ENCODE measurements at places on chromosomes 6 and 20.

DNA sequence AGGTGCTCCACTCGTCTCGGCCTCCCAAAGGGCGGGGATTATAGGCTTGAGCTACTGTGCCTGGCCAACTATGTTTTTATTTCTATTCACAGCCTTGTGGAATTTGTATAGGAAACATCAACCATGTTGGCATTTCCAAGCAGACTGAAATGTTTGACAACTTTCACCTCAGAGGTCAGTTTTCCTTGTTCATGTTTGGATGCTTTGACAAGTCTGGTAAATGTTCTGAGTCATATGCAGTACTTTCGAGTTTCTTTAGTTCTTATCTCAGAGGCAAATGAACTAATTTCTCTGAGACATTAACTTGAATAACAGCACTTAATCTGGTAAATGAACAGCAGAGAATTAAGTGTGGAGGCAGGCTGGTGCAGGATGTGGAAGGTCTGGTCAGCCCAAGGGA lies 373.4 kb upstream of the SYNCRIP start:
- DNase-seq = no peak

- no peak for DNase-seq
Observed at GRCh38 chr6:92723390-92723931, 695.9 kb downstream of the EPHA7 start.

GRCh38 chr6:20652299-20653084 lies 118.2 kb downstream of the CDKAL1 start:
- DNase-seq = no peak

DNA sequence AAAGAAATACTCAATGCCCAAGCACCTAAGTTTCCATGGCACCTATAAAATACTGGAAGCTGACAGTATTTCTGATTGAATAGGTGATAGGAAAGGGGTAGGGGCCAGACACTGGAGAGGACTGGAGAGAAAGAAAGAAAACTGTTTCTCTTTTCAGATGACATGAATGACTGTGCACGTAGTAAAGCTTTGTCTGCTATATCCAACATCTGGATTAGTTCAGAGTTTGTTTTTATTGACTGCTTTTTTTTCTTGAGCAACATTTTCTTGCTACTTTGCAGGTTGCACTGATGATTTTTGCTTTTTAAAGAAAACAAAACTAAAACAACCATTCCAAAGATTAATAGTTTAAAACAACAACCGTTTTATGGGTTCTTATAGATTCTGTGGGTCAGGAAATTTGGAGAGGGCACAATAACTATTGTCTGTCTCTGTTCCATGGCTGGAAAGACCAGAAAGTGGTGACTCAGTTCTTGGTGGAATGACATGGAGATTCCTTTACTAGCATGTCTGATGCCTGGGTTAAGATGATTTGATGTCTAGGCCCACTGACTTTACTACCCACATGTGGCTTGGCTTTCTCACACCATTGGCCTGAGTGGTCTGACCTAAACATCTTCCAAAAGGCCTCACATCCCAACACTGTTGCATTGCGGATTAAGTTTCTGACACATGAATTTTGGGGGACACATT lies 12.2 kb upstream of the LRP11 start:
- DNase-seq = no peak

GRCh38 chr6:142811923-142812322 lies 133.1 kb downstream of the HIVEP2 start:
- DNase-seq = no peak

- no peak for DNase-seq
Observed at GRCh38 chr6:63663147-63663955, 27.7 kb downstream of the PHF3 start.

DNA sequence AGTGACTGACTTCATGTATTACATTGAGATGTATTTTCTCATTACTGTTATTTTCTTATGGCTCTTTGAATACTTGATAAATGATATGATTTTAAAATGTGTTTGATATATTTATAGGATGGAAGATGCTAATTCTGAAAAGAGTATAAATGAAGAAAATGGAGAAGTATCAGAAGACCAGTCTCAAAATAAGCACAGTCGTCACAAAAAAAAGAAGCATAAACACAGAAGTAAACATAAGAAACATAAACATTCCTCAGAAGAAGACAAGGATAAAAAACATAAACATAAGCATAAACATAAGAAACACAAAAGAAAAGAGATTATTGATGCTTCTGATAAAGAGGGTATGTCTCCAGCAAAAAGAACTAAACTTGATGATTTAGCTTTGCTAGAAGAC lies 47.5 kb downstream of the FAM217A start:
- no peak for DNase-seq

GRCh38 chr6:6919173-6919572 lies 188.6 kb upstream of the RREB1 start:
- DNase-seq = no peak

- DNase-seq = no peak
Observed at GRCh38 chr6:156390621-156391020, 386.6 kb upstream of the ARID1B start.

GRCh38 chr6:366389-367297 lies 24.9 kb upstream of the IRF4 start:
- DNase-seq = no peak

DNA sequence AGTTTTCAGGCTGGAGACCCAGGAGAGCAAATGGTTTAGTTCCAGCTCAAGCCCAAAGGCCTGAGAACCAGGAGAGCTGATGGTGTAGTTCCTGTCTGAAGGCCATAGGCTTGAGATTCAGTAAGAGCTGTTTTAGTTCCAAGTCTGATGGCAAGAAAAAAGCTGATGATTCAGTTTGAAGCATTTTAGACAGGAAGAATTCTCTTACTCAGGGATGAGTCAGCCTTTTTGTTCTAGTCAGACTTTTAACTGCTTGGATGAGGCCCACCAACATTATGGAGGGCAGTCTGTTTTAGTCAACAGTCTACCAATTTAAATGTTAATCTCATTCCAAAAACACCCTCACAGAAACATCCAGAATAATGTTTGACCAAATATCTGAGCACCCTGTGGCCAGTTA lies 2.5 kb downstream of the ZSCAN26 start:
- no peak for DNase-seq

DNA sequence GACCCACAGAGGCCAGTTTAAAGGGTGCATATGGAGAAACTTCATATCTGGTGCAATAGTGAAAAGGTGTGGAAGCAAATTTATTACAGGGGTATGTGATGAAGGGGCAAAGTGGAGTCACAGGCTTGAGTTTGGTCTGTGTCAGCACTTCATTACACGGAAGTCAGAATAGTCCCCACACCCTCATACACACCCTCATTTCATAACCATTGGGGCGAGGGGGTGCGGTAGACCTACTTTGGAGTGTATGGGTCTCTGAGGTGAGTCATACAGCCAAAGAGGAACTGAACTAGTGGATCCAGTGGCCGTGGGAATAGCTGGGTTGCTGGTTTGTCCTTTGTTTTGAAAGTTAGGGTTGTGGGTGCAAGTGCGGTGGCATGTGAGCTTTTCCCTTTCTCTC lies 3.3 kb downstream of the TM9SF4 start:
- DNase-seq = no peak

DNA sequence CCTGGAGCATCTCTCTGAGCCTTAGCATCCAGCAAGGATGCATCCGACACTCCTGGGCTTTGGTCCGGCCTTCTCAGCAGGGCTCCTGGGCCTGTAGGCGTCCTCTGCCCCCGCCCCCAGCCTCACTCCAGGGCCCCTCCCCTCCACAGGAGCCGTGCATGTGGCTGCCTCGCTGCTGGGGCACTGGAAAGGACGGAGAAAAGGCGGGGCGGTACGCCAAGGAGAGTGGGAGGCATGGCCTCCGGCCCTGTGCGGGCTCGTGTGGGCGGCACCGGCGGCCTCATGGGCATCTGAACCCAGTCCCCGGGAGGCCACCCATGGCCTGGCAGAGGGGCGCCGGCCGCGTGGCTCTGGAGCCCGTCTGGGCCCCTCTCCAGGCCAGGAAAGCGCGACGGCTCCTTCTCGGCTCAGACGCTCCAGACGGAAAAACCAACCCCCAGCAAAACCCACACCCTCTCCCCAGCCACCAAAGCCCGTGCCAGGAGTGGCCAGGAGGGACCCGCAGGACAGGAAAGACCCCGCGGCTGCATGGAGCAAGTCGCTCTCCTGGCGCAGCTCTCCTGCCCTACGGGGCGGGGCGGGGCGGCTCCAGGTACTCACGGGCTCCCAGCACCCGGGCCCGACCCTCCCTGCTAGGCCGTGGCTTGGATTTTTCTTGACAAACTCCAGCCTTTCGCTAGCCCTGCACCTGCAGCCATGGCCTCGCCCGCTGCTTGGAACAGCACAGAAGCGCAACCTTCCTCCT lies 419.9 kb downstream of the QKI start:
- no peak for DNase-seq

- DNase-seq = no peak
Observed at GRCh38 chr20:37990571-37991151, 42.6 kb downstream of the TTI1 start.

DNA sequence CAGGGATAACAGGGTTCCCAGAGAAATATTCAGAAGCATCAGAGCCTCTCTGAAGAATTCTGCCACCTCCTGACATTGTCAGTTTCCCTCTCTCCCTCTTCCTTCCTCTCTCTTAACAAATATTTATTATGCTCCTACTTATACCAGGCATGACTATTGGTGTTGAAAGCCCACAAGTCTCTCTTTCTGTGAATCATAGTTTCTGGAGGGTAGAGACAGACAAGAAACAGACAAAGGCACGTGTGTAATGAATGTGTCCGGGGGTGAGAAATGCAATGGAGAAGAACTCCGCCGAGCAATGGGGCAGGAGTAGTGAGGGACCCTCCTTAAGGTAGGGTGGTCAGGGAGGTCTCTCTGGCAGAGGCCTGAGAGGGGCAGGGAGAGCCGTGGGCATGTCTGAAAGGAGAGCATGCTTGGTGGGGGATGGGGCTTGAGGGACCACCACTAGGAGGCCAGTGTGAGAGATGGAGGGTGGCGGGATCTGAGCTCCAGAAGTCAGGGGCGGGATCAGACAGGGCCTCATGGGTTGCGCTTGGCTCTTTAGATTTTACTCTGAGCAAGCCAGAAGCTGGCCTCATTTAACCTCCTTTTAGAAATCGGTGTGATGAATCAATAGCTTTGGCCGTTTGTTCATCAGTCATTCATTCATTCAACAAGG lies 57.3 kb downstream of the EYA2 start:
- DNase-seq = no peak

- DNase-seq = no peak
Observed at GRCh38 chr20:22829356-22829755, 205.8 kb upstream of the SSTR4 start.

DNA sequence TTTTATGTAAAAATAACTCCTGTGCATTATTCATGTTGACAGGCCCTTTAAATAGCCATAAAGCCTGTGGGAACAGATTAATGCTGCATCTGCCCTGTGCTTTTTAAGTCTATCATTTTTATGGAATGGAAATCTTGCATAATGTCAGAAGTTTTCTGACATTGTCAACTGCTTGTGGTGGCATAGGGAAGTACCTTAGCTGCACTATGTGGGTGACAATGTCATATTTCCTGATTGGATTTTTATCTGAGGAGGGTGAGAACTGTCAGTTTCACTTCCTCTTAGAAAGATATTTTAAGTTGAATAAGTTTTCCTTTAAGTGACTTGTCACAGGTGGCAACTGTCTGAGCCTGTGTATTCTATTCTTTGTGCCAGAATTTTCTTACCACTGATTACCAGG lies 267.9 kb downstream of the PLCB1 start:
- no peak for DNase-seq

- DNase-seq = no peak
Observed at GRCh38 chr6:144922120-144922722, 637.1 kb downstream of the UTRN start.

- DNase-seq = no peak
Observed at GRCh38 chr6:151388997-151389617, 2.3 kb downstream of the ZBTB2 start.

- no peak for DNase-seq
Observed at GRCh38 chr6:36825994-36826393, 13.2 kb downstream of the CPNE5 start.

DNA sequence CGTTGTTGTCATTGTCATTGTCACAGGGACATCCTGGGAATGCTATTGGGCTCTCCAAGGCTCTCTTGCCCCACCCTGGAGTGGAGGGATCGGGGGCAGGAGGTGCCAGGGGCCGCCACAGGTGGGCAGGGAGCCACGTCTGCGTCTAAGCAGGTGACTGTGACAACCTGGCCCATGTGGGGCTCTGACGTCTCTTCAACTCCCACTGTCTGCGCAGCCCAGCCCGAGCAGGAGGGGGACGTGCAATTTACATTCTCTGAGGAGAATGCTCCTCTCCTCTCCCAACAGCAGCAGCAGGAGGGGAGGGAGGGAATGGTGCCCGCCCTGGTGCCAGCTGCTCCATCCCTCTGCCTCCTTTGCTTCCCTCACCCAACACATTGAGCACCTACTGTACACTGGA lies 50.1 kb downstream of the GRM4 start:
- DNase-seq = no peak

GRCh38 chr20:57220337-57221145 lies 45.9 kb downstream of the BMP7 start:
- DNase-seq = no peak

DNA sequence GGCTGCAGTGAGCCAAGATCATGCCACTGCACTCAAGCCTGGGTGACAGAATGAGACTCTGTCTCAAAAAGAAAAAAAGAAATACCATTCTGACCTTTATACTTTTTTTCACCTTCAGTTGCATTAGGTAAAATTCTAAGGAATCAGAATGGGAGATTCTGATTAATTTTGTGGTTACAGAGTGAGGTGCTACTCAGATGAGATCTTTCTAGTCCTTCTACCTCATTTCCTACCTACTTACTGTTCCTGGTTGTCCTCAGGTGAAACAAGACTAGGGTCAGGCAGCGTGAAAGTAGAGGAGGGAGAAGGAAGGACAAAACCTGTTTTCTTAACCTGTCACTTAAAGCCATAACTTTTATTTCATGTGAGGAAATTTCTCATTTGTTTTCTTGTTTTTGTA lies 63.7 kb downstream of the MTFR2 start:
- DNase-seq = no peak

GRCh38 chr20:3193806-3194616 lies 10.5 kb downstream of the DDRGK1 start:
- peak; percentile 19 for DNase-seq

DNA sequence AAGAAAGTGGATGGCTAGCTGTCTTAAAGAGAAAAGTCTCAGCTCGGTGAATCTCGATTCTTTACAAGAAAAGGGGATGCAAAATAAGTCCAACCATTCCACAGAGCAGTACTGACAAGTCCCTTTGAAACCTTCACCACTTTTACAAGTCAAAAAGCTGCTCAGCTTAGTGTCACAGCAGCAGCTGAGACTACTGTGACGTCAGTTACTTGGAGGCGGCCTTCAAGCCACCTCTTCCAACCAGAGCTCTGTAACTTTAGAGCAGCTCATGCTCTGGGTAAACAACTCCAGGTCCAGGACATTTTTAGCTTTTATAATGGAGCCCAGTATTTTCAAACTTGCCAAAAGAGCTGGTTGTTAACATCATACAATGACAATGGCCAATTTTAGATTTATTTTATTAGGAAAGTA lies at the start of gene KIAA0408:
Gene KIAA0408, minus strand, starts transcription at position 159 of the 411 bp plus-strand sequence. CDS start 5,408 bp downstream, outside the sequence.
- DNase-seq = no peak

- DNase-seq = no peak
Observed at GRCh38 chr6:7033202-7033601, 74.6 kb upstream of the RREB1 start.

- no peak for DNase-seq
Observed at GRCh38 chr6:3912361-3913076, 63.3 kb downstream of the FAM50B start.

GRCh38 chr6:26217714-26218075 lies 130.5 kb downstream of the HFE start:
- DNase-seq = no peak

- no peak for DNase-seq
Observed at GRCh38 chr20:32823078-32823477, 3.3 kb downstream of the MAPRE1 start.
